ENCODE measurements at places on chromosomes 13 and 19.

DNA sequence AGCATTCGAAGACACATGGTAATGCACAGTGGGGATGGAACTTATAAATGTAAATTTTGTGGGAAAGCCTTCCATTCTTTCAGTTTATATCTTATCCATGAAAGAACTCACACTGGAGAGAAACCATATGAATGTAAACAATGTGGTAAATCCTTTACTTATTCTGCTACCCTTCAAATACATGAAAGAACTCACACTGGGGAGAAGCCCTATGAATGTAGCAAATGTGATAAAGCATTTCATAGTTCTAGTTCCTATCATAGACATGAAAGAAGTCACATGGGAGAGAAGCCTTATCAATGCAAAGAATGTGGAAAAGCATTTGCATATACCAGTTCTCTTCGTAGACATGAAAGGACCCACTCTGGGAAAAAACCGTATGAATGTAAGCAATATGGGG, 16.2 kb upstream of the ZNF763 start:
- DNase-seq: no peak

- no peak for DNase-seq
These were observed 322.0 kb upstream of the KLHL1 start for GRCh38 chr13:70430256-70430655.

DNA sequence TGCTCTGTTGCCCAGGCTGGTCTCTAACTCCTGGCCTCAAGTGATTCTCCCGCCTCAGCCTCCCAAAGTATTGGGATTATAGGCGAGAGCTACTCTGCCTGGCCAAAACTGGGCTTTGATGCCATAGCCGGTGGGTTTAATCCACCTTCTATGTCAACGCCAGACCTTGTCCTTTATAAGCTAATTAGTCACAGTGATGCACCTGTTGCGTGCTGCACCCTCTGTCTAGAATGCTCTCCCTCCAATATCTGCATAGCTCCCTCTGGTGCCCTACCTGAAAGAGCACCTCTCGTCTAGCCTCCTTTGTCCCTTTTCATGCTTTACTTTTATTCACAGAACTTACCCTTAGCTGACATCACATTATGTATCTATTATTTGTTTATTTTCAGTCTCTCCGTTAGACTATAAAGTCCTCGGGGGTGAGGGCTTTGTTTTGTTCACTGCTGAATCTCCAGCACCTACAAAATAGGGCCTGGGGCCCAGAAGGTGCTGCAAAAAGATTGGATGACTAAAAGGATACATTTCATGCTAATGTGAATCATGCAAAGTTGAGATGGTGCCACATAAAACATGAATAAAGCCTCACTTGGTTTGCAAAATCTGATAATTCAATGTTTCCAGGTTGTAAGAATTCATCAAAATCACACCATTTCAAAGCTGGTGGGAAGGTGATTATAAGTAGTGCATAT, 148.1 kb downstream of the USP12 start:
- no peak for DNase-seq

- DNase-seq: peak; percentile 89
These were observed at the start of gene ZNF14 for GRCh38 chr19:19732579-19733501. Gene ZNF14, minus strand, starts transcription at chr19:19733112. Its CDS starts 154 bp downstream, at chr19:19732958.

DNA sequence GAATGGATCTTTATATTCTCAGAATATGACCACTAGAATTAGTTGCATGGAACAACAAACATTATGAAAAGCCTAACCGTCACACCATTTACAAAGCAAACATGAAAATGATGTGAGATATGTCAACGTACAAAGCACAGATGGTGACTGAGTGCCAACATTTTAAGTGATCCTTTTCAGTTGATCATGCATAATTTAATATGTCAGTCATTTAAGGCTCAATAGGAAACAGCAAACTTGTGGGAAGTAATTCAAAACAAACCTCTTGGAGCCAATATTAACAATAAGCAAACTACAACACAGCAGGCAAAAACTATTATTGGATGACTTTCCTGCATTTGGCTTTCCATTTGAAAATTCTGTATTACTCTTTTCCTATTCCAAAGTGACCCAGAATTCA, 277.6 kb downstream of the SLITRK6 start:
- DNase-seq: no peak

- DNase-seq: no peak
These were observed 703 bp downstream of the KLF16 start for GRCh38 chr19:1862424-1863327.

GRCh38 chr13:91491980-91492379, 93.6 kb downstream of the GPC5 start:
- no peak for DNase-seq

DNA sequence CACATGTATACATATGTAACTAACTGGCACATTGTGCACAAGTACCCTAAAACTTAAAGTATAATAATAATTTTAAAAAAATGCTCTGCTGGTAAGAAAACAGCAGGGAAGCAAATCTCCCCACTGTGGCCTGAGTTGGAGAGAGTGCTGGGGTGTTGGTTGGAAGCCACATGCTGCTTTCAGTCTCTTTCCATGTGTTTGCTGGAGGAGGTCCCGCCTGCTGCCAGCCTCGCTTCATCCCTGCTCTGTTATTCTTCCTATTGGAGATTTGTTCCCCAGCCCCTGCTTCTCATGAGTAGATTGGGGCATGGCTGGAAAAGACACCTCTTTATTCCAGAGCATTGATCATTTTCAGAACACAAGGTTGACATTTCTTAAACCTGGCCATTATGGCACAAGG, 230.5 kb downstream of the FGF9 start:
- no peak for DNase-seq

DNA sequence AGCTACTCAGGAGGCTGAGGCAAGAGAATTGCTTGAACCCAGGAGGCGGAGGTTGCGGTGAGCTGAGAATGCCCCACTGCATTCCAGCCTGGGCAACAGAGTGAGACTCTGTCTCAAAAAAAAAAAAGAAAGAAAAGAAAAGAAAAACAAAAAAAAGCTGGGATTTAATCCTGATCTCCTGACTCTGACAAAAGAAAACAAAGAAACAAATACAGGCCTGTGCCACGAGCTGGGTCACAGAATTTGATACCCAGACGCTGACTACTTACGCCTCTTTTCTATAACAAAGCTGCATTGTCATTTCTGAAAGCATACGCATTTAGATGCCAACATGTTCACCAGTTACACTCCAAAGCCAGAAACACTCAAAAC, 18.2 kb upstream of the GTF2F2 start:
- DNase-seq: no peak

DNA sequence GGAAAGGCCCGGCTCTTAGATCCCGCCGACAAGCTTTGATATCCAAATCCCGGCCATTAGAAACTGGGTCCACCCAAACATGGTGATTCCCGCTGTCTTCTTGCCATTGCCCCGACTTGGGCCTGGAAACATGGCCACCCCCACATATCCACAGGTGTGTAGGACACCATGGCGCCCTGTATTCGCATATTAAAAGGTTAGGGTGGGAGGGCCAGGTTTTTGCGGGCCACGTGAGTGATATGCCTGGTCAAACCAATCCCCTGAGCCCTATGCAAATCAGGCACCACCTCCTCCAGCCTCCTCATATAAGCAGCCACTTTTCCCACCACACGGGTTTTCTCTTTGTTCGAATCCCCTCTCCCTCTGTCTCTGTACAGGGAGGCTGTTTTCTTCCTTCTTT, 766.4 kb downstream of the UQCRFS1 start:
- DNase-seq: no peak
